ENCODE measurements at places on chromosomes 5 and 9. TPM values are rescaled to one million over a fixed set of nuclear protein-coding genes. Genes with fewer than 3 reads are reported as not detected.

GRCh38 chr5:6767481-6768063, 54.3 kb downstream of the TENT4A start:
- DNase-seq, result no peak

GRCh38 chr9:134620751-134621557, 20.6 kb upstream of the COL5A1 start:
- peak; percentile 10 for DNase-seq

- DNase-seq, result no peak
Observed at GRCh38 chr9:33752130-33752637, 43.2 kb upstream of the PRSS3 start.

- DNase-seq, result no peak
Observed at GRCh38 chr9:111970827-111971226, 74.2 kb downstream of the UGCG start.

- no peak for DNase-seq
Observed at GRCh38 chr9:115601434-115601833, 483.5 kb upstream of the TNC start.

DNA sequence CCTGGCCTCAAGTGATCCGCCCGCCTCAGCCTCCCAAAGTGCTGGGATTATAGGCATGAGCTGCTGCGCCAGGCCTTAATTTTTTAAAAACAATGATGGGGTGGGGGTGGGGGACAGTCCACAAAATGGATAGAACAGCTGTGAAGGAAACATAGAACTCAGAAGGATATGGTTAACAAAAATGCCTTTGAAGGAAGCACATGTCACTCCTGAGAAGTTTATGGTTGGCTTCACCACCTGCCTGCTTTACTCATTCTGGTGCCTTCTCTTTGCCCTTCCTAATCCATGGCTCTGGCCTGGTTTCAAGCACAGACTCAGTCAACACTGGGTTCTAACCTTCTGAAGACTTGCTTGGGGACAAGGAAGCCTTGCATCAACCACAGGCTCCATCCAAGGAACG, 10.3 kb downstream of the BAG1 start:
- DNase-seq, result no peak

- DNase-seq, result no peak
Observed at GRCh38 chr5:151096001-151096373, 15.2 kb upstream of the TNIP1 start.

DNA sequence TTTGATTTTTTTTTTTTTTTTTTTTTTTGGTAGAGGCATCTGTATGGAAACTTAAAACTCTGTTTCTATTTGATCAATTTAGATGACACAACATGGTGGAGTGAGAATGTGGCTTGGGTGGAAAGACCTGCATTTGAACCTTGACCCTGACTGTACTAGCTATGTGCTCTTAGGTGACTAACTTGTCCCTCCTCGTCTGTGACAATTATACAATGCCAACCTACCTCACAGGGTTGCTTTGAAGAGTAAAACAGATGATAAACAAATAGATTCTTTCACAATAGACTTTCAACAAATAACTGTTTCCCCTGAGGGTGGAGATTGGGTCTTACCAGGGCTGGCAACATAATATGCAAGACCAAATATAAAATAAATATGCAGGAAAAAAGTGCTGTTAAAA, 109.3 kb downstream of the CRB2 start:
- DNase-seq, result no peak

- no peak for DNase-seq
Observed at GRCh38 chr5:72537166-72537565, 30.0 kb upstream of the ZNF366 start.

DNA sequence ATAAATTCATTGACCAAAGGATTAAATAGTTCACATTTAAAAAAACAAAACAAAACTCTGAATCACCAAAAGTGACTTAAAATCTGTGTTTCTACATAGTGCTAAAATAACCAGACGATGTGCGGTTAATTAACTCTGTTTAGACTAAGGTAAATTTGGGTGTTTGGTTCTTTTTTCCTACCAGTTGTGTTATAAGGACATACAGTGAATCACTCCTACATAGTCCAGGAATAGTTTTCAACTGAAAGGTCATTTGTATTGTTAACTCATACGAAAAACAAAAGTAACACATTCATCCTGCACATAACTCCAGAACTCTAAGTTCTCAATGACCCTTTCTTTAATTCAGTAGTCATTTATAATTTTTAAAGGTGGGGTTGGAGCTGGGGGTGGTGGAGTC, 203.7 kb downstream of the GLIS3 start:
- DNase-seq, result no peak

PCDHA9 gene
- 1.2 TPM for total RNA-seq

PCDHAC2 gene
- total RNA-seq, result under 0.01 TPM

SLC9A3 gene
- 1.5 TPM for total RNA-seq

TRIM14 gene
- total RNA-seq, result 6.0 TPM

DOCK2 gene
- 9.7 TPM for total RNA-seq

Measured in uterus (tissue), 4 donors.